ENCODE measurements at places on chromosomes 6 and 20.

DNA sequence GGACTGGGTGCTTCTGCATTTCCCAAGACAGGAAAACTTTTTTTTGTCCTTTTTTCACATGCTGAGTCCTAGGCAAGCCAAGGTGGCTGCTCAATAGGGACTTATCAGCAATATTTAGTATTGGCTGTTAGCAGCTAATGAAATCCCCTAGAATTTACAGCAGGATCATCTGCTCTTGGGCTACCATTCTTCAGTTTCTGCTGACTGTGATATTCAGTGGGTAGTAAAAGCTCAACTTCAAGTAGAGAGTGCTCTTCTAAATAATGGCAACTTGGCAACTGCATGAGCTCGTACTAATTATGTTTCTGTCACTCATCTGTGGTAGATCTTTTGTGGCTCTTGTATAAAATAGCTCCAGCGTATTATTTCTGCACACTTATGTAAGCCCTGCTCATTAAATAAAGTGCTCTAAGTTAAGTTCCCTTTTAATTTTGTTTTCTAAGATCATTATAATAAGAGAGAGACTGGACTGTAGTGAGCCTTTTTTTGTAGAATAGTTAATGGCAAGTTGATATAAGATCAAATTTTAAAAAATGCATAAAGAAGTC, 110.3 kb downstream of the SLC35F1 start:
- DNase-seq = no peak

DNA sequence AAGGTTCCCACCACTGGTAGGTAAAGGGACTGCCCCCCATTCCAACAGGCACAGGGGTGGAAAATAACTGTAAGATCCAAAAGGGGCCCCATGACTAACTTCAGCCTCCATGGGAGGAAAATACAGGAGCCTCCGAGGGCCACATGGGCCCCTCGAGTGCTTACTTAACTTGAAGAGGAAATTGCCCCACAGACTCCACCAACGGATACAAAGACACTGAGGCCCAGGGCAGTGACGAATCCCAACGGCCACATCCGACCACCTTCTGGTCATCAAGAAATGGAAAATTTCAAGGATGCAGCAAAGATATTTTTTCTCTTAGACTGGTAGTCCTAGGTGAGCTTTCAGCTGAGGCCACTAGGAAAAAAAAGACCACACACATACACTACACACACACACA, 116.0 kb upstream of the MRPS10 start:
- no peak for DNase-seq

- DNase-seq = no peak
Measured at GRCh38 chr6:151167034-151167433, 72.7 kb upstream of the AKAP12 start.

- DNase-seq = no peak
Measured at GRCh38 chr20:44120676-44121425, 66.1 kb downstream of the JPH2 start.

GRCh38 chr6:52964318-52964717, 30.8 kb downstream of the GSTA4 start:
- no peak for DNase-seq

GRCh38 chr6:40996591-40997233, 42.3 kb downstream of the UNC5CL start:
- no peak for DNase-seq

GRCh38 chr6:151402228-151402627, 10.9 kb upstream of the ZBTB2 start:
- no peak for DNase-seq

GRCh38 chr20:1002682-1003561, 811 bp upstream of the RSPO4 start:
- no peak for DNase-seq

DNA sequence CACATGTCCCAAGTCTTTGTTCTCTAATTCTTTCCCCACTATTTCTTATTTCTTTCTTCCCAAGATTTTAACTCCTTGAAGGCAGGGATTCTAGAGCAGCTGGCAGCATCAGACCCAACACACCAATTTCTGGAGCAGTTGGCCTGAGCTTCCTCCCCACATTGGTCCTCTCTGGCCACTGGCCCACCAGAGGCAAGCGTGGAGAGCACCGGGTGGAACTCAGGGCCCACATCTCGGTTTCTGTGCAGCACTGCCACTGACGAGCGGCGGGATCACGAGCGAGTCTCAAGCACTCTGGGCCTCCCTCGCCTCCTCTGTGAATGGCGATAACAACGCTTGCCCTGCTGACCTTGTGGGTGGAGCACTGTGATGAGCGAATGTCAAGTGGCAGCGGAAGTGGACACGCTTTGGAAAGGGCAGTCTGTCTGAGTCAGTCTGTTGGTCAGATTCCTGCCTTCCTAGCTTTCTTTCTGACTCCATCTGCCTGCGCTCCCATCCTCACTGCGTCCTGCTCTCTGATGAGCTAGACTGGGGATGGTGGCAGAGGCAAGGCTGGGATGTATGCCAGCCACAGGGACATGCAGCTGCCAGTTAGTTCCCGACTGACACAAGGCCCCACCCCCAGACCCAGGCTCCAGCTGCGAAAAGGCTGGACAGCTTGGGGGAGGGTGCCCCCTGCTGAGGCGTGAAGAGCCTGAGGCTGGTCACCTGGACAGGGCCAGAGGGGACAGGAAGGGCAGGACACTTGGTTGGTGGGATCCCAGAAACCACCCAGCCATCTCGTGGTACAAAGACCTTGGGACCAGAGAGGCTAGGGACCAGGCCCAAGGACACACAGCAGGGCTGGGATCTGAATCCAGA, 4.5 kb upstream of the SPDEF start:
- DNase-seq = peak; percentile 55

- no peak for DNase-seq
Measured at GRCh38 chr6:96611342-96611991, 48.5 kb downstream of the FHL5 start.

- no peak for DNase-seq
Measured at GRCh38 chr6:81739230-81740195, 13.0 kb downstream of the TENT5A start.

GRCh38 chr6:37396571-37397180, 36.3 kb upstream of the CMTR1 start:
- DNase-seq = no peak

DNA sequence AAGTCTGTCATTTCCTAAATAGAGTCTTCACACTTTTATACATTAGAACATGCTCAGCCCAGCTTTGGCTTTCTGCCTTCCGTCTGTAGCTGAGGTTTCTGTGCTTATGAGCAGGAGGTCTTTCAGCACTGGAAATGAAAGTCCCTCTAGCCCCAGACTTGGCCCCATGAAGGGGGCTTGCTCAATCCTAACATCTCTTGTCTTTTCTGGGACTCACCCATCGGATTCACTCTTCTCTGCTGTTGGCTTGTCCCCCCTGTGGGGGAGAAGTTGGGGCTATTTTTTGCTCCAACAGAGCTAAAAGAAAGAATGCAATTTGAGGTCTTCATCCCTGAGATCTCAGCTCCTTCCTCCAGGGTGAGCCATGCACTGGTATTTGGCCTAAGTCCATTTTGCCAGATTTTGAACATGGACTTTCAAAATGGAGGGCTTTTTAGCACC, 177.7 kb downstream of the MRPL14 start:
- no peak for DNase-seq

GRCh38 chr20:38764567-38765318, 16.5 kb downstream of the ACTR5 start:
- no peak for DNase-seq

GRCh38 chr6:10659699-10660348, 34.6 kb downstream of the C6orf52 start:
- DNase-seq = no peak
